ENCODE measurements at places on chromosomes 5 and 9. TPM values are rescaled to one million over a fixed set of nuclear protein-coding genes. Genes with fewer than 3 reads are reported as not detected.

GRCh38 chr5:174229514-174230370 lies 184.2 kb downstream of the NSG2 start:
- no peak for ATAC-seq

- no peak for ATAC-seq
These were observed 28.8 kb downstream of the FAM163B start for GRCh38 chr9:133580419-133580738.

DNA sequence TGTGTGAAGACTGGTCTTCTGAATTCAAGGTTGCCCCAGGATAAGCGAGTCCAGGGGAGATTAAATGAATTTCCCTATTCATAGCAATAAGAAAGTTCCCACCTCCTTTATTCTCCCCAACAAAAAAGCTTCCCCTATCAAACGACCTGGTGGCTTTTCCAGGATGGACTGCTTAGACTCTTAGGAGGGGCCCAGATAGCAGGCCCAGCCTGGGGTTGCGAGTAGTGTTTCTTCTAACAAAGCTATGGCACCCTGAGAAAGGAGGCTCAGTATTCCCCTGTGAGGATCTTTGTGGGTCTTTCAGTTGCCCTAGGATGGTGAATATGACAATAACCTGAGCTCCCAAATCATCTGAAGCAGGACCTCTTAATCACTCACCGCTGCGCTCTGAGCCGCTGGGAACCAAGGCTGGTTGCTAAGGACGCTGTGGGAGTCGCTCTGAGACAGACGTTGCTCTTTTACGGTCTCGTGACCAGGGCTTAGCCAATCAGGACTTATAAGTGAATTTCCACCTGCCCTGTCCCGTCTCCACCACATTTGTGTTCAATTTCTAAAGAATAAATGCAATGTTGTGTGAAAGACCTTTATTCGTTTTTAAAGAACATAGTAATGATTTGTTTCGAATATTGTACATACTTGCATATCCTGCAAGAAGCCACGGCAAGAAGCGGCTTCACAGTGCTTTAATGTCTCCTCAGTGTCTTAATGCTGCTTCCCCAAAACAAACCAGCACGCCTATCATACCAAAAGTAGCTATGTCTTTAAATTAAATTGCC lies at the start of gene TMEM232:
Gene TMEM232 (minus strand): TSS at position 423 of the 776 bp plus-strand sequence. CDS start 59,319 bp downstream, outside the sequence.
- ATAC-seq: peak; percentile 100

SMIM33 gene
- total RNA-seq: 0.90 TPM
